ENCODE measurements at places on chromosomes 13 and 19.

DNA sequence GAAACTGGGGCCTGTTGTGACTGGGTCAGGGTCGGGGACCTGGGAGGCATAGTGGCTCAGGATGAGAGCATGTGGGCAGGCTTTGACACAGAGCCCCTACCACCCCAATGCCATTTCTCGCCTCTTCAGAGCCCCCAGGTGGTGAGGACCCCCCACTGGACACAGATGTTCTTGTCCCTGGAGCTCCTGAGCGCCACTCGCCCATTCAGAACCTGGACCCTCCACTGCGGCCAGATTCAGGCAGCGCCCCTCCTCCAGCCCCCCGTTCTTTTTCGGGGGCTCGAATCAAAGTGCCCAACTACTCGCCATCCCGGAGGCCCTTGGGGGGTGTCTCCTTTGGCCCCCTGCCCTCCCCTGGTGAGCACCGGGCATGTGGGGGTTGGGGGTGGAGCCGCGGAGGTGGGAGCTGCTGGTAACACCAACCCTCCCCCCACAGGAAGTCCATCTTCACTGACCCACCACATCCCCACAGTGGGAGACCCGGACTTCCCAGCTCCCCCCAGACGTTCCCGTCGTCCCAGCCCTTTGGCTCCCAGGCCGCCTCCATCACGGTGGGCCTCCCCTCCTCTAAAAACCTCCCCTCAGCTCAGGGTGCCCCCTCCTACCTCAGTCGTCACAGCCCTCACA is 10.4 kb downstream of the IGFLR1 start:
- no peak for DNase-seq

DNA sequence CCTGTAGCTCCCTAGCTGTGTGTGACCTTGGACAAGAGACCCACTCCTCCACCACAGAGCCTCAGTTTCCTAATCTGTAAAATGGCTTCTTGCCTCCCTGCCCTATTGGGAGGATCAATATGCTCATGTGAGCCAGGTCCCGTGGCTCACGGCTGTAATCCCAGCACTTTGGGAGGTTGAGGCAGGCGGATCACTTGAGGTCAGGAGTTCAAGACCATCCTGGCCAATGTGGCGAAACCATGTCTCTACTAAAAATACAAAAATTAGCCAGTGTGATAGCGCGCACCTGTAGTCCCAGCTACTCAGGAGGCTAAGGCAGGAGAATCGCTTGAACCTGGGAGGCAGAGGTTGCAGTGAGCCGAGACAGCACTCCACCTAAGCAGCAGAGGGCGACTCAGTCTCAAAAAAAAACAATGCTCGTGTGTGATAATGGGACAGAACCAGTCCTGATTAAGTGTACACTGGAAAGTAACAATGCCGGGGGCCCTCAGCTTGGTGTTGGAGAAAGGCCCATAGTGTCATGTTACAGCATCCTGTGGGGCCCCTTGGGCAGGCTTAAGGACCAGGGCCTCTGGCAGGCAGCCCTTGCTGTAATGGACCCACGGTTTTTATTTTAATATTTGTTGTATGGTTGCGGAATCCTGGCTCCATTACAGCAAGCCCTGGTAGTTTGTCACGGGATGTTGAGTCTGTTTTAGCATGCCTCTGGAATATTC is 6.8 kb downstream of the RPS11 start:
- no peak for DNase-seq

DNA sequence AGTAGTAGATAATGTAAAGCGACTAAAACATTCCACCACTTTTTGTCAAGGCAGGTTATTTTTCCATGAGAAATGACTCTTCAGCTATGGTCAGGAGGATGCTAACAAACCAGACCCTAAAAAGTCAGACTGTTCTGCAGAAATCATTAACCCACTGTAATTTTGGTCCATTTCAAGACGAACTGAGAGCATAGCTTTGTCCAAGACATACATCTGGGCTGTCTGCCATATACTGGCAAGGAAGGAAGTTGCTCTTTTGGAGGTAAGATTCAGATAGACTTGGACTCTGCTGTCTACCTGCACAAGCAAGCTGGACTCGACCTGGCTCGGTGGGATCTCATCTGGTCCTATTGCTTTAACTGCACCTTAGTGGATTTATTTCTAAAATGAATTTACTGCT is 207.8 kb downstream of the POSTN start:
- DNase-seq = no peak

DNA sequence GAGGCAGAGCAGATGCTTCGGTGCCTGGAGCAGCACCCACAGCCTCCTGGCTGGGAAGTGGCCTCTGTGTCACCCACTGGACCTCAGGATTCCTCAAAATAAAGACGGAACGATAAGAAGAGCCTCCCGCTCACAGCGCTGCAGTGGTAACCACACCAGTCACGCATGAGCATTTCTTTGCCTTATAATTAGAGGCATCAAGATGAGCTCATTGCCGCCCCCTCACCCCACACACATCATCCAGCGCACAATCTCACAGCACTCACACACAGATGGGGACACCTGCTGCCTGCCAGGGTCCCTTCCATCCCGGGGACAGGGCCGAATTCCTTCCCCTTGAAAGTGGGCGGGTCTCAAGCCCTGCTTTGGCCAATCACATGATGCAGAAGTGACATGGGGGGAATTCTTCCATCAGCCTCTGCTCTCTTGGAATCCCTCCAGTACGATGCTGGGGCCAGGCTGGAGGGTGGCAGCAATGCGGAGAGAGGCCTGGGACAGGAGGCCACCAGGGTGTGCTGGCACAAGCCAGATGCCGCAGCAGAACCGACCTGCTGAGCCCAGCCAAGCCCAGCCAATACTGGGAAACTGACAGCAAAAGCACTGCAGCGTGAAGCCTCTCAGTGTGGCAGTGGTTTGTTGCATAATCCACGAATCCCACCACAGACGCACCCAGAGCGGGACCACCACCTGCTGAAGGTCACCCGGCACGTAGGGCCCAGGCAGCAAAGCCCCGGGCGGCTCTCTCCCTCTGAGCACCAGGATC is 16.0 kb downstream of the PIP5K1C start:
- no peak for DNase-seq

DNA sequence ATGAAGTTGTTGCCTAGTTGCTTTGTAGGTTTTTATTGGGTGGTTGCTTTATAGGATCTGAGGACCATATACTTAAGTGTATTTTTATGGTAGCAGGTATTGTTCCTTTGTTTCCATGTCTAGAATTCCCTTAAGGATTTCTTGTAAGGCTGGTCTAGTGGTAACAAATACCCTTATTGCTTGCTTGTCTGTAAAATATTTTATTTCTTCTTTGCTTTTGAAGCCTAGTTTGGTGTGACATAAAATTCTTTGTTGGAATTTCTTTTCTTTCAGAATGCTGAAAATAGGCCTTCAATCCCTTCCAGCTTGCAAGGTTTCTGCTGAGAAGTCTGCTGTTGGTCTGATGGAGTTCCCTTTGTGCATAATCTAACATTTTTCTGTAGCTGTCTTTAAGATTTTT is 18.1 kb upstream of the ZSCAN5A start:
- no peak for DNase-seq

DNA sequence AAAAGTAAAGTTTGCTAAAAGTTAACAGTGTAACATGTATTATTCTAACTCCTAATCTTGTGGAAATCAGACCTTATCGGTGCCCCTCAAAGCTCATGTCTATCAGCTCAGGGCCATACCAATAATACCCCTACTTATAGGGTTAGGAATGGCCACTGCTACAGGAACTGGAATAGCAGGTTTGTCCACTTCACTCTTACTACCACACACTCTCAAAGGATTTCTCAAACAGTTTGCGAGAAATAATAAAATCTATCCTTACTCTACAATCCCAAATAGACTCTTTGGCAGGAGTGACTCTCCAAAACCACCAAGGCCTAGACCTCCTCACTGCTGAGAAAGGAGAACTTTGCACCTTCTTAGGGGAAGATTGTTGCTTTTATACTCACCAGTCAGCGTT is 1677.7 kb downstream of the OLFM4 start:
- no peak for DNase-seq

- no peak for DNase-seq
These were observed 279.1 kb upstream of the ATXN8OS start for GRCh38 chr13:69828527-69828926.

GRCh38 chr19:12788682-12789097 is 2.6 kb upstream of the JUNB start:
- DNase-seq = no peak

DNA sequence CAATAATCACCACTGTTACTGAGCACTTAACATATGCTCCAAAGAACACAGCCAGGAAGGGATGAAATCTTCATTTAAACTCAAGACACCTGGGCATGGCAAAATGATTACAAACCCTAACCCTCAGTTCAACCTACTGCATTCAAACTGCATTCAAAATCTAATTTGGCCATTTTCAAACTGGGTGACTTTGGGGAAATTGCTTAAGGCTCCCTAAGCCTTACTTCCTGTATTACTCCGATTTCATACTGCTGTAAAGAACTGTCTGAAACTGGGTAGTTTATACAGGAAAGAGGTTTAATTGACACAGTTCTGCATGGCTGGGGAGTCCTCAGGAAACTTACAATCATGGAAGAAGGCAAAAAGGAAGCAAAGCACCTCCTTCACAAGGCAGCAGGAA is 50.4 kb downstream of the CBY2 start:
- DNase-seq = no peak

- no peak for DNase-seq
These were observed 58.1 kb downstream of the EDNRB start for GRCh38 chr13:77860507-77860981.

- DNase-seq = no peak
These were observed 23.2 kb downstream of the SUGP1 start for GRCh38 chr19:19296953-19297689.

- DNase-seq = no peak
These were observed 2.0 kb downstream of the ITPKC start for GRCh38 chr19:40718774-40719391.

GRCh38 chr19:17457616-17458015 is 3.1 kb downstream of the NXNL1 start:
- no peak for DNase-seq

DNA sequence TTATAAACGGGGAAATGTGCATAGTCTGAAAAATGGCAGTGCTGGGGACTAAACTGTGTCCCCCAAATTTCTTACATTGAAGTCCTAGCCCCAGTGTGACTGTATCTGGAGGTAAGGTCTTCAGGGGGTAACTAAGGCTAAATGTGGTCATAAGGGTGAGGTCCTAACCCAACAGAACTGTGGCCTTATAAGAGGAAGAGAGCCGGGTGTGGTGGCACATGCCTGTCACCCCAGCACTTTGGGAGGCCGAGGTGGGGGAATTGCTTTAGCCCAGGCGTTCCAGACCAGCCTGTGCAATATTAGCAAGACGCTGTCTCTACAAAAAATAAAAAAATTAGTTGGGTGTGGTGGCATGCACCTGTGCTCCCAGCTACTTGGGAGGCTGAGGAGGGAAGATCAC is 17.8 kb downstream of the PROZ start:
- no peak for DNase-seq

- no peak for DNase-seq
These were observed 140.2 kb downstream of the TNFRSF19 start for GRCh38 chr13:23710366-23710765.

GRCh38 chr19:50322931-50323781 is 6.0 kb downstream of the KCNC3 start:
- no peak for DNase-seq

DNA sequence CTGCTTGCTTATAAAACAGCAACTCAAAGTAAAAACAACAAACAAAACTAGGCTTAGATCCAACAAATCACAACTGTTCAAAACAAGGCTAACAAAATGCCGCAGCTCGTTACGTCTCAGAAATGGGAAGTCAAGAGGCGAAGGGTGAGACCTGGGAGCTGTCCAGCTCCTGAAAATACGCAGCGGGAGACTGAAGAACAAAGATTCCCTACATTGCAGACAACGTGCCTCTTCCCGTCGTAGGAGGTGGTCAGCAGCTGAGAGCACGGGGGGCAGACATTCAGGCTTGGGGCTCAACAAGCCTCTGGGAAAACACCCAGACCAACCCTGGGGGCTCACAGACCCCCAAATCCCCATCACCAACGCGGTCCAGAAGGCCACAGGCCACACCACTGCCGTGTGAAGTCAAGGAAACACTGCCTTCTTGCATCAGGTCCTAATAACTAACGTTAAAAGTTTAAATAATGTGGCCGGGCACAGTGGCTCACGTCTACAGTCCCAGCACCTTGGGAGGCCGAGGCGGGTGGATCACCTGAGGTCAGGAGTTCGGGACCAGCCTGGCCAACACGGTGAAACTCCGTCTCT is 13.5 kb downstream of the PLPP2 start:
- DNase-seq = no peak

GRCh38 chr19:17281391-17282304 is at the start of gene ANKLE1:
Gene ANKLE1, plus strand, starts transcription at chr19:17281901. Its CDS starts 20 bp downstream, at chr19:17281921.
- no peak for DNase-seq

GRCh38 chr13:89748716-89749115 is 1598.8 kb upstream of the MIR17HG start:
- no peak for DNase-seq

DNA sequence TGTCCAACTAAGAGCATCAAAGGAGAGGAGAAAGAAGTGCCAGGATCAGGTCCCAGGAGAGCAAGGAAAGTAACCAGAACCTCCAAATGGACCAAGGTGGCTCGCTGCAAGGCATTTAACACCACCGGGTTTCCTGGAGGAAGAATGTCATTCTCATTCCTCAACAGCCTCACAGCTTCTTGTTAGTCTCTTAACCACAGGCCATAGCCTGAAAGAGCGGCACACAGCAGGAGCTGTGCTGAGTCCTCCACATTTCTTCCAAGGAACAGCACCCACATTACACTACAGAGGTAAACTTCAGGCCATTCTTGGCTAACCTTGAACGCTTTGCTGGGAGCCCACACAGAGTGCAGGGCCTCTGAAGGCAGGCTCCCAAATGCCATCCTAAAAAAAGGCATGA is 23.6 kb downstream of the DOCK9 start:
- DNase-seq = no peak

DNA sequence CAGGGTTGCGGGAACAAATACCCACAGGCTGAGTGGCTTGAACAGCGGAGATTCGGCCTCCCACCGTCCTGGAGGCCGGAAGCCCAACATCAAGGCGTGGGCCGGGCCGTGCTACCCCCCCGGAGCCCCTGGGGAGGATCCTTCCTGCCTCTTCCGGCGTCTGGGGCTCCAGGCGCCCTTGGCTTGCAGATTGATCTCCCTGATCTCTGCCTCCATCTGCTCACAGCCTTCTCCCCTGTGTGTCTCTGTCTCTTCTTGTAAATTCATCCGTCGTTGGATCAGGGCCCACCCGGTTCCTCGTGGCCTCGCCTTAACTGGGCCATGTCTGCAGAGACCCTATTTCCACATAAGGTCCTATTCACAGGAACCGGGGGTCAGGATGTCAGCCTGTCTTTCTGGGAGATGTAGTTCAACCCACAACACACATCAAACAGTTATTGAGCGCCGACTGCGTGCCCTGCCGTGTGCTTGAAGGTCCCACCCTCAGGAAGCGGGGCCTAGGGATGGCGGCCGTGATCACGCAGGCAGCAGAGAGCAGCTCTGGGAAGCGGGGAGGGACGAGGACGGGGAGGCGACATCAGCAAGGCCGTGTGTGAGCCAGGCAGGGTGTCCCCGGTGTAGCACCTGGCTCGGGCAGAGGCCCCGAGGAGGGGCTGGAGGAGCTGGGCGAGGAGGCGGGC is 21.3 kb downstream of the HCN2 start:
- no peak for DNase-seq

GRCh38 chr13:30045916-30046704 is 195.7 kb upstream of the UBL3 start:
- DNase-seq = no peak
